Right ventricle myocardium superior (tissue), 1 donor: ENCODE measurements at places on chromosomes 6 and 20. TPM values are rescaled to one million over a fixed set of nuclear protein-coding genes. Genes with fewer than 3 reads are reported as not detected.

The HLA-DOB gene
- total RNA-seq = not detected

The SLC26A8 gene
- total RNA-seq = not detected

The EBF4 gene
- 2.9 TPM for total RNA-seq

The OSBPL2 gene
- total RNA-seq = 52.3 TPM

The TGM2 gene
- total RNA-seq = 469 TPM
